ENCODE measurements at places on chromosomes 7 and 10. TPM values are rescaled to one million over a fixed set of nuclear protein-coding genes. Genes with fewer than 3 reads are reported as not detected.

DNA sequence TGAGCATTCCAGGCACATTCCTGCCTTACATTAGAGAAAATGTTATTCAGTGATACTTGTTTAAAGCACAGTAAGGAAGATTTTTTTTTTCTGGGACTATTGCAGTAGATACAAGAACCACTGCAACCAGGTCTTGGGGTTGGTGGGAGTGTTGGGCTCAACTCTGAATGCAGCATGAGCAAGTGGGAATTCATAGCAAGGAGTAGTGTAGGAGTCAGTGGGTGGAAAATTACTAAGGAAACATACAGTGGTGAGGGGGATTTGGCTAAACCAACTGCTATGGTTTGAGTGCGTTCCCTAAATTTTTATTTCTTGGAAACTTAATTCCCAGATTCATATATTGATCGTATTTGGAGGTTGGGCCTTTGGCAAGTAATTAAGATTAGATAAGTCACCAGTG, 22.4 kb downstream of the WAC start:
- no peaks in the 10 kb centered on the region for H3K27me3 ChIP-seq
- H3K36me3 ChIP-seq = no peaks in the 10 kb centered on the region
- no peak overlapping the region for H3K27ac ChIP-seq
- no peak for DNase-seq
- no peak overlapping the region for H3K4me3 ChIP-seq
- H3K4me1 ChIP-seq = peaks cover 10% of the 10 kb centered on the region

DNA sequence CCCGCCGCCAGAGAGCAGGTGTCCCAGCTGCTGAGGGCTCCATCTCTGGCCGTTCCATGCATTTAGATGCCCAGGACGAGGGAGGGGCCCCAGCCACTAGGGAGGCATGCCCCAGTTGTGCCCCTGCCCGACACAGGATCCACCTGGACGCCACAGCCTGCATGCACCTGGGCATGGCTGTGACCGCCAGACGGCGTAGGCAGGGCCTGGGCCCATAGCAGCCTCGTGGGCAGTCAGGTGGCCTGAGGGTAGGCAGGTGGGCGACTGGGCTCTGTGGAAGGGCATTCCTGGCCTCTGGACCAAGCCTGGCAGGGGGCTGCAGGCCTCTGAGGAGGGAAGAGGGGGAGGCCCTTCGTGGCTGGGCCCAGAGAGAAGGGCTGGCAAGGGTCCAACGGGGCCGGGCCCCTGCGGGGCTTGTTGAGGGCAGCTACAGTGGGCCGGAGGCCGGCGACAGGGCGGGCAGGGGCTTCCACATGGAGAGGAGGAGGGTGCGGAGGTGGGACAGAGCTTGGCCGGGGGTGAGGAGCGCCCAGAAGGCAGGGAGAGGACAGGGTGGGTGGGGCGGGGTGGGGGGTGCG, 76.0 kb upstream of the NKX6-2 start:
- H3K4me3 ChIP-seq = no peak overlapping the region
- H3K27ac ChIP-seq = no peak overlapping the region

GRCh38 chr7:31850601-31851000, 163.6 kb downstream of the PPP1R17 start:
- H3K36me3 ChIP-seq = no peaks in the 10 kb centered on the region
- H3K4me1 ChIP-seq = peaks cover 2% of the 10 kb centered on the region
- no peak overlapping the region for H3K4me3 ChIP-seq
- DNase-seq = no peak

DNA sequence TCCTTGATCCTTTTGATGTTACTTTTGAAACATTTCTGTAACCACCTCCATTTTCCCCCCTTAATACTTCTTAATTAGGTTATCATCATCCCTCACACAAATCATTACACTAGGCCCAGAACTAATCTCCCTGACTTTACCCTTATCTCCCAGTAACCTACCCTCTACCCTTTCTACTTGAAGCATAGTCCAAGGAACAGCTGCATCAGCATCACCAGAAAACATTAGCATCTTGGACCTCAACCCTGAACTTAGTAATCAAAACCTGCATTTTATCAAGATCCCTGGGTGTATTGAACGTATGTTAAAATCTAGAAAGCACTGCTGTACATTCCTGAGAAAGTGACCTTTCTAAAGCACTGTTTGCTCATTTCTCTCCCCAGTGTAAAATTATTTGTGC, 38.8 kb downstream of the MGAM2 start:
- no peaks in the 10 kb centered on the region for H3K27me3 ChIP-seq
- H3K36me3 ChIP-seq = no peaks in the 10 kb centered on the region
- peaks cover 4% of the 10 kb centered on the region for H3K4me1 ChIP-seq
- H3K4me3 ChIP-seq = no peak overlapping the region

DNA sequence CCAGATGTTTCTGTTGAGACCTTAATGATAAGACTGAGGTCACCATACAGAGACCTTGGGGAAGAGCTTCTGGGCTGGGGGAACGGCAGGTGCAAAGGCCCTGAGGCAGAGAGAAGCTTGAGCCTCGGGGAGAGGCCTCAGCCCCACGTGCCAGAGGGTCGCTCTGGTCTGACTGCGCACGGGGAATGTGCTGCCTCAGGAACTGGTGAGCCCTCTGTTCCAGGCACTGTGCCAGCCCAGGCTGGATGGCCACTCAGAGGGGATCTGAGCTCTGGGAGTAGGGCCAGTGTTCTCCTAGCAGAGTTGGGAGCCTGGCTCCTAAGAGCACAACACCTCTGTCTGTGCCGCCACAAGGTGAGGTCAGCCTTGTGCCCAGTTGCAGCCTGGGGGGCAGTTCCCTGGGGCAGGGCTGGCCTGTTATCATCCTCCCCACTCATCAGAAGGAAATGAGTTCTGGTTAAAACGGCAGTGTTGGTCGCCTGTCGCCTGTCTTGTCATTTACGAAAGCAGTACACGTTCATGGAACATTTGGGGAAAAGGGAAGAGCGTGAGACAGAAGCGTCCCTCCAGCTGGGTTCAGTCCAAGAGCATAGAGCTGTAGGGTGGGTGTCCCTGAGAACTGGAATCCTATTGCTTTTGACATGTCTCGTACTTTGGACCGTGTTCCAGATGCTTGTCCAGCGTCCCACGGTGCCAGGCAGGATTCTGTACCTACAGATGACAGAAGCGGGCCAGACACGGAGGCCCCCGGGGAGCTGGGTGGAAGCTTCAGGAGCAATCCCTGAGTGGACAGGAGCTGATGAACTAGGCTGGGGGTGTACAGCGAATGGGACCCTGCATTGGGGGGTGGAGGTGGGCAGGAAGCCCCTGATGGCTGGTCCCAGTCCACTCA, 4.3 kb downstream of the TTYH3 start:
- H3K27ac ChIP-seq = peak overlapping the region; percentile 14
- peak; percentile 18 for DNase-seq
- peaks cover 2% of the 10 kb centered on the region for H3K27me3 ChIP-seq

DNA sequence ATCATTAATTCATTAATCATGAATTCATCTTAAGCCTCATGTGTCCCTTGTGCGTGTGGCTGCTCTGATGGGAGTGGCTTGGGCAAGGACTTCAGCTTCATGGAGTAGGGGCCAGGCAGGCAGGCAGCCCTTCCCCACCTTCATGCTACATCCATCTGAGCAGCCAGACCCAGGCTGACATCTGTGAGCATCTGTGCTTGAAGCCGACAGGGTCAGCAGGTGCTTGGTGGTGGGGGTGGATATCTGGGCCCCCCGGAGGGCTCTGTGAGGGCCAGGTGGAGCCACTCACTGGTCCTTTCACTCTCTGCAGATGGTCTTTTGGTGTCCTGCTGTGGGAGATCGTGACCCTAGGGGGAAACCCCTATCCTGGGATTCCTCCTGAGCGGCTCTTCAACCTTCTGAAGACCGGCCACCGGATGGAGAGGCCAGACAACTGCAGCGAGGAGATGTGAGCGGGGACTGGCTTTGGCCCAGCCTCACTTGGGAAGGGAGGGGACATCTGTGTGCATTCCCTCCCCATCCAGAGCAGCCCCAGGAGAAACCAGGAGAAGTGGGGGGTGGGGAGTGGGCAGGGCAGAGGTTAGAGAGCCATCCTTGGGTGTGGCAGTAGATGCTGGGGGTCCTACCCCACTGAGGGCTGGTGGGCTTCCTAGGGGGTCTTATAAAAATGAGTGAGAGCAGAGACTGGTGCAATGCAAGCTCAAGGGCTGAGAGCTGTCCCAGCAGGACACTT, 14.7 kb upstream of the CSGALNACT2 start:
- no peaks in the 10 kb centered on the region for H3K36me3 ChIP-seq
- H3K4me3 ChIP-seq = peak overlapping the region; percentile 37
- peak; percentile 52 for DNase-seq
- H3K27ac ChIP-seq = peak overlapping the region; percentile 28

DNA sequence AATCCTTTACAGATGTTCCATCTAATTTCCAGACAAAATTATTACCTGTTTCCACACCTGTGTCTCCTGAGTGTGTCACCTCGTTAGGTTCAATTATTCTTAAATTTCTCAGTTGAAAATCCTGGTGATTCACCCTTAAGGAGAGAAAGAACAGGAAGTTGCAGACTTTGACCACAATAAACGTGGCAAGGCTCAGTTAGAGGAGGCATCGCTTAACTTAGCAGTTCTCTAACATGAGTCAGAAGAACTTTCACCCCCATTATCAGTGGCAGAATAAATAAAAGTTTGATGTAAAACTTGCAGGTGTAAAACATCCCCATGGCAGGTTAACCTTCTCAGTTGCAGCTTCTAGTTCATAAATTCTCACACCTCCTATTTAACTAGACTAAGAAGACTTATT, 8.3 kb downstream of the XPNPEP1 start:
- H3K4me3 ChIP-seq = no peak overlapping the region
- no peak for DNase-seq
- peaks cover 5% of the 10 kb centered on the region for H3K36me3 ChIP-seq
- peaks cover 17% of the 10 kb centered on the region for H3K4me1 ChIP-seq
- peaks cover 1% of the 10 kb centered on the region for H3K27me3 ChIP-seq

GRCh38 chr7:140479739-140480084, 407 bp upstream of the MKRN1 start:
- DNase-seq = no peak
- H3K27me3 ChIP-seq = peaks cover 12% of the 10 kb centered on the region
- H3K36me3 ChIP-seq = no peaks in the 10 kb centered on the region
- peak overlapping the region; percentile 92 for H3K4me3 ChIP-seq
- H3K4me1 ChIP-seq = peaks cover 6% of the 10 kb centered on the region

DNA sequence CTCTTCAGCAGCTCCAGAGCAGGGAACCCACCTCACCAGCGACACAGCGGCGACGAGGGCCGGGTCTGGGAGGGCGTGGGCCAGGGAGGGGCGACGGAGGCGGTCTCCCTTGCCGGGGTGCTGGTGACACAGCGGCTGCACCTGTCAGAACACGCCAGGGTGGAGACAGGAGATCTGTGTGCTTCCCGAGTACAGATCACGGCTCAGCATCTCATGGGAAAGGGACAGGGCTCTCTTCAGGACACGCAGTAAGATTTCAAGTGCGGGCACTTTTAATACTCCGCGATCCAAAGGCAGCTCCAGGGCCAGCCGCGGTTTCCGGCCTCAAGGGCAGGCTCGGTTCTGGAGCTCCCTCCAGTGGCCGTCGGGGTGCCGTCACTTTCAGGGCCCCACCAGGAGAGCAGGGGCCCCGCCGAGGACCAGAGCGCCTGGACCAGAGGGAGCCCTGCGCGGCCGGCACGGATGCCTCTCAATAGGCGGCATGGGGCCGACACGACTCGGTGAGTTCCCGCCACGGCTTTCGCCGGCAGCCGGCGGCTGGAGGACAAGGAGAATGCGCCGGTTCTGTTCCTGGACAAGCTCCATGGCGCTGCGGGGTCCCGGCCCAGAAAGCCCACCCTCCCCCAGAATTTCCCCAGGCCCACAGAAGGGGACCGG, 21.4 kb downstream of the GPR146 start:
- no peak overlapping the region for H3K27ac ChIP-seq
- no peak overlapping the region for H3K4me3 ChIP-seq
- H3K27me3 ChIP-seq = peaks cover 9% of the 10 kb centered on the region
- DNase-seq = peak; percentile 83

DNA sequence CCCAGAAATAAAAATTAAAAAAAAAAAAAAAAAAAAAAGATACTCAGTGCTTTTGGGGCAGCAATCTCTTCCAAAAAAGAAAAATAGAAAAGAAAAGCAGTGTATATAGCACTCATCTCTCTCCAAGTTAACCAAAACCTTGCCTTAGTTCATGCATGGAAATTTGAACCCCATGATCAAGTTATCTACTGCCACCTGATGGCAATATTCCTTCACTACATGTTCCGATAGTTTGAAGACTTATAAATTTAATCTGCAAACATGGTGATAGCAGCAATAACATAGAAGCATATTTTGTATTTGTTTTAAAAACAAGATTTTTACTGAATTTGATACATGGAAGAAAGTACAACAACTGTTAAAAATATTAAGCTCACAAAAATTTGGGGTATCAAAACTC, 48.6 kb upstream of the SLIT1 start:
- no peak for DNase-seq
- H3K36me3 ChIP-seq = no peaks in the 10 kb centered on the region
- H3K4me3 ChIP-seq = no peak overlapping the region
- H3K4me1 ChIP-seq = no peaks in the 10 kb centered on the region
- H3K27ac ChIP-seq = no peak overlapping the region

GRCh38 chr10:3538656-3539531, 246.1 kb downstream of the KLF6 start:
- no peak overlapping the region for H3K27ac ChIP-seq
- H3K4me3 ChIP-seq = no peak overlapping the region
- peaks cover 1% of the 10 kb centered on the region for H3K27me3 ChIP-seq
- H3K4me1 ChIP-seq = peaks cover 10% of the 10 kb centered on the region
- DNase-seq = no peak

DNA sequence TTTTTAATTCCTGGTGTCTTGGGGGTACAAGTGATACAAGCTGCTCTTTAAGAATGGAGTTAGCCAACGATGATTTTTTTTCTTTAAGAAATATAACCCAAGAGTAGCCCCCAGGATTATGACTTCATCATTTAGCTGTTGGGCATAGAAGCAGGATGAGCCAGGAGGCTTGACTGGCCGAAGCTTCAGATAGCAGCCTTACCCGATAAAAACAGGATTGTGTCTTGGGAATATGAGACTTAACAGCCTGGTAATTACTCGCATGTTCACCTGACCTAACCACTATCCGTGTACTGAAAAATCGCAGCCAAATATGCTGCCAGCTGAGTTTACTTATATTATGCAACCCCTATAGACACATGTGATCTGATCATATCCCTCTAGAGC, 346.0 kb upstream of the BMPER start:
- DNase-seq = no peak
- peaks cover 2% of the 10 kb centered on the region for H3K27me3 ChIP-seq
- H3K27ac ChIP-seq = no peak overlapping the region
- H3K4me3 ChIP-seq = no peak overlapping the region
- no peaks in the 10 kb centered on the region for H3K36me3 ChIP-seq
- H3K4me1 ChIP-seq = peaks cover 8% of the 10 kb centered on the region

Gene C10orf67
- not detected for total RNA-seq

Gene RGR
- not detected for total RNA-seq

Gene BLNK
- not detected for total RNA-seq

Gene ABCB1
- 0.78 TPM for total RNA-seq

Measured in glutamatergic neuron (in vitro differentiated cells).